ENCODE measurements at places on chromosomes 12 and 14.
A peak's percentile ranks its signal among the peaks of the same experiment; 100 is the strongest.

DNA sequence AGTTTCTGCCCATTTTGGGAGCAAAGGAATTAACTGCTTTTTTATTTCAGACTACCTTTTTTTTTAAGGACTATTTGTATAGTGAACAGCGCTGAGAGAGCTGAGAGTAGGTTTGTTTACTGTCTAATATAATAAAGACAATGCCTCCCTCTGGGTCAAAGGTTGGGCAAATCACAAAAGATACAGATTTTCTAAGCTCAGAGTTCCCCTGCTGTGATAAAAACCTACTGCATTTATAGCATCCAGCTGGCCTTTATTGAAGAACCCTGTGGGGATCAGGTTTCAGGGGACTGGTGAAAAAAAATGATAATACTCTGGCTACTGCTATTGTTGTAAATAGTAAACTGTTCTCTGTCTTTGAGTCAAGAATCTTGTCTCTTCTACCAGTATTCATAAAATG is 28.7 kb downstream of the CCDC59 start:
- no peak for DNase-seq

DNA sequence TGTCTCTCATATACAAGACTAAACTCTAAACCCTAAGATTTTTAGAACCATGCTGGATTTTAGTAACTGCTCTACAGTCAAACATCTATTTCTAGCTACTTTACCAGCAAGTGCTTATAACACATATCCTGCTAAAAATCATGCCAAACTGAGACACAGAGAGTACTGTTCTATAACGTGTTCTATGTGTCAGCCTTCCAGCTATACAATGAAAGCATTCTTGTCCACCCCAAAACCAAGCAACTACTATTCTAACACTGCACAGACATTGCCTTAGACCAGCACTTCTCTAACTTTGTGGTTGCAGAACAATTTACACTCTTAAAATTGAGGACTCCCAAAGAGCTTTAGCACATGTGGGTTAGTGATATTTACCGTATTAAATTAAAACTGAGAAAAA is 85.7 kb downstream of the SPPL3 start:
- no peak for DNase-seq

- DNase-seq = no peak
Measured at GRCh38 chr12:62375603-62376002, 91.0 kb upstream of the MON2 start.

- DNase-seq = no peak
Measured at GRCh38 chr14:73027546-73027945, 640 bp upstream of the ZFYVE1 start.

GRCh38 chr14:44316647-44317440 is 190.2 kb downstream of the FSCB start:
- DNase-seq = no peak

DNA sequence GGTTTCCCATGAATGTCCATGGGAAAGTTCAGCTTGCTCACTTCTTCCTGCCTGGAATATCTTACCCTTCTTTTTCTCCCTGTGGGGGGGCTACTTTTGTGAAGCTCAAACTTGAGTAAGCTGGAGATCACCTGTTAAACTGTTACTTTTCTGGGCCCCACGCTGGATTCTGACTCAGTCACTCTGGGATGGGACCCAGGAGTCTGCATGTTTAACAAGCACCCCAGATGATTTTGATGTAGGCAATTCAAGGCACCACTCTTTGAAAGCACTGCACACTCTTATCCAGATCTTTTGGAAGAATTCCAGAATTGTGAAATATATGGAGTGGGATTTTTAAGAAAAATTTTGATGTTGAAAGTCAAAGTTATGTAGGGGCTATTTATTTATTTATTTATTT is 46.3 kb upstream of the IGF1 start:
- no peak for DNase-seq

GRCh38 chr12:92123780-92124688 is 21.6 kb downstream of the BTG1 start:
- DNase-seq = no peak

GRCh38 chr12:25949343-25949742 is 9.1 kb upstream of the RASSF8 start:
- no peak for DNase-seq

GRCh38 chr12:80763874-80764273 is 47.2 kb downstream of the MYF5 start:
- DNase-seq = no peak

- no peak for DNase-seq
Measured at GRCh38 chr12:124461851-124462623, 105.4 kb downstream of the NCOR2 start.

- DNase-seq = no peak
Measured at GRCh38 chr12:98701166-98701565, 56.1 kb downstream of the APAF1 start.

DNA sequence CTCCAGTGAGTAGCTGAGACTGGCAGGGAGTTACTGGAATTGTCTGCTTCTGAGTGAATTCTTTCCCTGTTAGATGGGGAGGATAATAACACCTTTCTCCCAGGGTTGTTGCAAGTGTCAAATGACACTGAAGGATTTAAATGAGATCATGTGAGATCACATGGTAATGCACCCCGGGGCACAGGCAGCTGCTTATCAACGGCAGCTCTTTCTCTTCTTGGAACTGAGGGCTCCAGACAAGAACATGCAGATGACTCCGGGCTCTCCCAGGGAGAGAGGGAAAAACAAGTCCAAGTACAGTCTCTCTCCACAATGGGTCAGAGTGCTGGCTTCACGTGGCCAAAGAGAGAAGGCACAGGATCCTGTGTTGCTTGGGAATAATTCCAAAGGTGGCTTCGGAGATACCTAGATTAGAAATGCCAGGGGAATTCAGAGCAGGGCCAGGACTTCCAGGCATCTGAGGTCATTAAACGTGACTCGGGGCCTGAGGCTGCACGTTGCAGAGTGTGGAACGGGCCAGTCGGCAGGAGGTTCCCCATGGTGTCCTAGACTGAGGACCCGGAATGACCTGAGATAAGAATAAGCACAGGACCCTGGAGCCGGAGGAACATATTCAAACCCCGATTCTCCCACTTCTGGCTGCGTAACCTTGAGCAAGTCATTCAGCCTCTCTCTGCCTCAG is 109.2 kb downstream of the PRMT8 start:
- DNase-seq = no peak

- DNase-seq = peak; percentile 80
Measured at GRCh38 chr12:2794736-2795289, at the start of gene FKBP4. TSS of gene FKBP4 (plus strand) at chr12:2794970. CDS start at chr12:2795140, 170 bp downstream.

DNA sequence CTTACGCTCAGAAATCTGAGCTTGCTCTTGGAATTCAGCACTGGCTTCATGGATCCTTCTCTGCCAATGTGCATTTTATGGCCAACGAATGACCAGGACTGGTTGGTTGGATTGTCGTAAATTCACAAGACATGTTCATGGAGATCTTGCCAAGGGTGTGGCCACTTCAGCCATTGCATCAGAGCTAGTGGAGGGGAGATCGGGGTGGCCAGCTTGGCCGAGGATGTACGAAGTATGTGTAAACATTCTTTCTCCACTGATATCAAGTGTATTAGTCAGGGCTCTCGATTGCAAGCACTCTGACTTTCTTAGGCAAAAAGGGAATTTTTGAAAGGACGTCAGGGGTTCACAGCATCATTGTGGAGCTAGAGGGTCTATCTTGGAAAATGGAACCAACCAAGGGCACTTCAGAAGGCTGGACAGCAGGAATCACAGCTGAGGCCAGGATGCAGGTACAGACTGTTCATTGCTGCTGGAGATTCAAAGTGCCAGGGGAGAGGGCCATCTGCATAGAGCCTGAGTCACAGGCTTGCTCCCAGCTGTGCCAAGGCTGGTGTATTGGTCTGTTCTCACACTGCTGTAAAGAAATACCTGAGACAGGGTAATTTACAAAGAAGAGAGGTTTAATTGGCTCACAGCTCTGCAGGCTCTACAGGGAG is 32.9 kb upstream of the ADGRD1 start:
- no peak for DNase-seq

DNA sequence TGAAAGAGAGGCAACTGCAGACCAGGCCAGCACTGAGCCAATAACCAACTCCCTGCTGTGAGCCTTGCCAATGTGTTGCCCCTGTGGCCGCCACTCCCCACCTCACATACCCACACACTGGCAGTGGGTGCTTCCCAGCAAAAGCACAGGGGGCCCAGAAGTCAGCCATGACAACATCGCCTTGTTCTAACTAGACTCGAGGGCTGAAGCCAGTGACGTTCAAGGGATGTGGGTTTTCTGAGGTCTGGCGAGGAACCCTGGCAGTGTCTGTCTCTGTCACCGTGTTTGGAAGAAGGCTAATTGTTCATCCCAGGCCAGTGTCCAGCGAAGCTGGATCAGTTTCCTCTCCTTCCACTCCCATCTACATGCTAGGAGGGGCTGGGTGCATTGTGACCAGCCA is 311.8 kb upstream of the AMIGO2 start:
- no peak for DNase-seq

- no peak for DNase-seq
Measured at GRCh38 chr14:101796479-101796878, 35.0 kb downstream of the PPP2R5C start.

GRCh38 chr12:47107446-47107845 is 27.7 kb upstream of the AMIGO2 start:
- DNase-seq = no peak

GRCh38 chr14:97713023-97713422 is 915.8 kb downstream of the VRK1 start:
- DNase-seq = no peak

DNA sequence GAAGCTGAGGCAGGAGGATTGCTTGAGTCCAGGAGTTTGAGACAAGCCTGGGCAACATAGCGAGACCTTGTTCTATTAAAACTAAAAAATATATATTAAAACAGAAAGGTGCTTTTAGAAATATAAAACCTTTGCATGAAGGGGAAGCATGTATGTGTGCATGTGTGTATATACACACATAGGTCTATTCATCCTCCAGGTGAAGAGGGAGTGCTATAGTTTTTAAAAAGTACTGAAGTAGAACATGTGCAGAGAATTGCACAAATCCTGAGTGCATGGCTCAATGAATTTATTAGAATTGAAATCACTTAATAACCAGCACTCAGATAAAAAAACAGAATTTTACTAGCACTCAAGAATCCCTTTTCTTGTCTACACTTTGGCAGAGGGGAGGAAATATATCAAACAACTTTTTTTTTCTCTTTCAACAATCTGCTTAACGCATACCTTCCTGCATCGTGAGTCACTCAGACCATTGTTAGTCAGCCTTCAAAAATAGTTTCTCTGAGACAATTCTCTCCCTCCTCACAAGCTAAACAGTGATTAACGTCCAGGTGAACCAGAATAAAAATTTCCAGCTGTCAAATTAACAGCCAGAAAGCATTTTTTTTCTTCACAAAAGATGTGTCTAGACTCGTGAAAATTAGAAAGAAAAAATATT is 17.7 kb upstream of the NEDD1 start:
- no peak for DNase-seq

- DNase-seq = no peak
Measured at GRCh38 chr14:24456980-24457379, 14.4 kb upstream of the SDR39U1 start.

- no peak for DNase-seq
Measured at GRCh38 chr14:23492618-23493272, 23.2 kb downstream of the NGDN start.

- DNase-seq = no peak
Measured at GRCh38 chr14:53525608-53526007, 372.5 kb upstream of the DDHD1 start.

GRCh38 chr12:14654416-14654815 is 42.0 kb downstream of the GUCY2C start:
- no peak for DNase-seq

DNA sequence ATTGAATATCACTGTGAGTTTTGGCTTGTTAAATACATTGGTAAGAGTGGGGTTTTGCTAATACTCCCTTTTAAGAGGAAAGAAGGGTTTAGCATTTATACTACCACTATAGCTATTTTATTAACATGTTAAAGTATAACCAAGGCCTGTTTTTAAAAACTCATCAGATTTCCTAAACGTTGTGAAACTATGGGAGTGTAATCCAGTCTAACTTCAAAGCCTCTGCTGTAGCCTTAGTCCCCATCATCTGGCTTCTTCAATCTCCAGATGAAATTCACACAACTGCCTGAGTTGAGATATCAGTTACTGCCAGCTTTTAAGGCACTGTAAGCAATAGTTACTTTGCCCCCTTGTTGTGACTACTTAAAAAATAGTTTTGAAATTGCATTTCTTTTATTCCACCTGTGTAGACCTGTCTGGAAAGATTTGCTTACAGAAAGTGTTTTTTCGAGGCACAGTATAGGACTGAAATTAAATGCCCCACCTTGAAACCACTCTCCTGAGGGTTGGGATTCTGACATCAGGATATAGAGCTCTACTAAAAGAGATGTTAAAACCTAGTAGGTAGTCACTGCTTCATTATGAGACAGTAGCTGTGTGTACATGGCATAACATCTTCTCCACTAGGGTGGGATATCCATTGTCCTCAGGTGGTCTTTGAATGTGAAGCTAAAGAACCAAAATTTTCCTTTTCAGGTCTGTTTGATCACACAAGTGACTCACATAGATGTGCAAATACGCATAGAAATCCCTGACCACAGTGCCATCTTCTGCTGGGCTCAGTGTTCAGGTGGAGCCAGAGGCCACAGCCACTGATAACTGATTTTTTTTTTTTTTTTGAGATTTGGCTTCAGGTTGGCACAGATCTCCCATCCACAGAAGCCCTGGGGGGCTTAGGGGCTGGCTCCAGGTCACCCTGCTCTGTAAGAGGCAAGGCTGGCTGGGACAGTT is 125.5 kb downstream of the DAAM1 start:
- DNase-seq = no peak

DNA sequence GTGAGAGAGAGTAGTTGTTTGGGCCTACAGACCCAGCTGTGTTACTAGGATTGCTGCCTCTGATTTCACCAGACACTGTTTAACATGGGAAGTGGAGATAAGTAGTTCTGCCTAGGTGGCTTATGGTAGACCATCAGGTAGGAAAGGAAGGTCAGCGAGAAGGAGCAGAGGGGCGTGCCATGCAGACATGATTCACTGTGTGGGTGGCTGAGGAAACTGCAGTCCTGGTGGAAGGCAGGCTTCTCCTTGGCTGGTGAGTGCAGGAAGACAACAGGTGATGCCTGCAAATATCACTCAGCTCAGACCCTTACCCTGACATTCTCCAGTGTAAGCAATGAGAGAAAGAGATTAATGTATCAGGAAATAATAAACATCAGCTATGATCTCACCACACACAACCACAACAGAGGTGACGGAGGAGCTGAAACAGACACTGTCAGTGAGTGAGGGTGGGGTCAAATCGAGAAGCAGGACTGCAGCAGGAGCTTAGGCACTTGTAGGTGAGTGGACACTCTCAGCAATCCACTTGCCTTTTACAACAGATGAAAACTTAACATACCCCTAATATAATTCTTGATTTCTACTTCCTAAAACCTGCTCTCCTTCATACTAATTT is 2.1 kb upstream of the PRR4 start:
- DNase-seq = no peak

DNA sequence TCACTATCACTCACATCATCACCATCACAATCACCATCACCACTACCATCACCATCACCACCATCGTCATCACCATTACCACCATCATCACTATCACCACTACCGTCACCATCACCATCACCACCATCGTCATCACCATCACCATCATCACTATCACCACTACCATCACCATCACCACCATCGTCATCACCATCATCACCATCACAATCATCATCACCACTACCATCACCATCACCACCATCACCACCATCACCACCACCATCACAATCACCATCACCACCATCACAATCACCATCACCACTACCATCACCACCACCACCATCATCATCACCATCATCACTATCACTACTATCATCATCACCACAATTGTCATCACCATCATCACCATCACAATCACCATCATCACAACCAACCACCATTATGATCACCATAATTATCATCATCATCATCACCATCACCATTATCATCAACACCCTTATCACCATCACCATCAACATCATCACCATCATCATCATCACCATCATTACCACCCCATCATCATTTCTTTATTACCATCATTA is 90.8 kb downstream of the DICER1 start:
- no peak for DNase-seq

Measured in stimulated activated CD4-positive, alpha-beta T cell treated with anti-CD3 and anti-CD28 coated beads, Interleukin-15, amount 100 ng/mL, for 1 hour (primary cell).